ENCODE measurements at places on chromosomes 7 and 10.

GRCh38 chr10:104779701-104780100 is 138.6 kb downstream of the SORCS3 start:
- DNase-seq = no peak

DNA sequence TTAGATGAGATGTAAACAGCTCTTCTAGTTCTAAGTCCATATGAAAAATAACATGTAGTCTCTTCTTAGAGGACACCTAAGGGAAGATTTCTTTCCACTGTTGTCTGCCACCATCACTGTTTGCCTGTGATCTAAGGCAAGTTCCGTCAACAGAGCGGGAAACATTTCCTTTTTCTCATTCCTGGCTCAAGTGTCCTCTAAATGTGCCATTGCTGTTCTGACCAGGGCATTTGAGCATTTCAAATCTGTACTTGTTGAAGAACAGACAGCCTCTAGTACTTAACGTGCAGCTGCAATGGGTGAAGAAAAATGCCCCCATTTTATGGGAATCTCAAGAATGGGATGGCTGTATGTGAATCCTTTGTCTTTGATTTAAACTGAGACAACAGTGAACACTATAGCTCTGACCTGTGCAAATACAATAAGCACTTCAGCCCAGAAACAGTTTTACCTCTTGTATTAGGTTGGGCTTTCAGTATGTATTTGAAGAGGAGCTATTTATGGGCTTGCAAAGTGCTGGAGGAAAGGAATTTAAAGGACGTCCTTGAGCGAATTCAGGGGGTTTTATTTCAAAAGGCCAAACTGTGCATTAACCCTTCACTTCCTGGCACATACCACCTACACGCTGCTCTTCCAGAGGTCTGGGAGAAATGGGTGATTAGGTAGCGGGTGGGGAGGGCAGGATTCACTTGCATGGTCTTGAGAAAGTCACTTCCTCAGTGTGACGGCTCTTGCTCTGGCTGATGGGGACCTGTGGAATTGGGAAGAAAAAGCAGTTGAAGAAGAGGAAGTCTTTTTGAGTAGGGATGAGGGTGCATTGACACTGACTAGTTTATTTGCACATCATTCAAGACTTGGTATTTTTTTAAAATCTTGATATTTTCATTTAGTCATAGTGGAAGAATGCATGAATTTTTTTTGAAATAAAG is 66.1 kb downstream of the THNSL1 start:
- DNase-seq = no peak

- DNase-seq = no peak
These were observed 320.7 kb upstream of the MAGI2 start for GRCh38 chr7:79774150-79774549.

DNA sequence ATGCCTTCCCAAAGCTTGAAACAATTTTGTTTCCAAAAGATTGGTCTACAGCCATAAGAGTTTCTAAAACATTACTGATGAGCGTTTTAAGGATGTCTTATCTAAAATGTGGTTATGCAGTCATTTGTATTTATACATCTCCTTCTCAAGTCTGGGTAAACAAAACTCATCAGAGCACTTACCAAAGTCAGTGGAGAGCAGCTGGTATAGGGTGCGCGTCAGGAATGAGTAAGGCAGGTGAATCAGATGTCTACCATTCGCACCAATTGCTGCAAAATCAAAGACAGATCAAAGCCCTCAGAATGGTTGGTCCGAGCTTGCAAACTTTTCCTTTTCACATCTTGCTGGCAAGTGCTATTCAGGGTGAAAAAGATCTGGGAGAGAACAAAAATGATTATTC is 65.6 kb upstream of the FAM171A1 start:
- no peak for DNase-seq

GRCh38 chr7:126419047-126419446 is 833.7 kb downstream of the GRM8 start:
- no peak for DNase-seq

DNA sequence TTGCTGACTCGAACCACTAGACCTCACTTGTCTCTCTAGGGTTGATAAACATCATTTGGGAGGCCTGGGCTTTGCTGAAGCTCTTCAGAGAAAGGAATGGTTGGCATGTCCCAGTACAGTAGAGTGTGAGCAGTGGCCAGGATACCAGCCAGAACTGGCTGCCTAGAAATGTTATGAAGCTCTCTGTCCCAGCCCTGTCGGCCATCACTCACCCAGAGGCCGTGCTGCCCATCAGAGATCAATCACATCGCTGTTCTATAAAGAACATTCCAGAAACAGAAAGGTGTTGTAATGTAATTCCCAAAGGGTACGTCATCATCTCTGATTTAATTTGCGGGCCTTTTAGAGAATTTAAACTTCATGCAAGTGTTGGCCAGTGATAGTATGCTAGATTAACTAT is 111.5 kb downstream of the PRPF18 start:
- no peak for DNase-seq

- DNase-seq = peak; percentile 28
These were observed 7.2 kb downstream of the GNB2 start for GRCh38 chr7:100680576-100681271.

GRCh38 chr7:50353201-50353600 is 48.7 kb downstream of the IKZF1 start:
- DNase-seq = no peak

DNA sequence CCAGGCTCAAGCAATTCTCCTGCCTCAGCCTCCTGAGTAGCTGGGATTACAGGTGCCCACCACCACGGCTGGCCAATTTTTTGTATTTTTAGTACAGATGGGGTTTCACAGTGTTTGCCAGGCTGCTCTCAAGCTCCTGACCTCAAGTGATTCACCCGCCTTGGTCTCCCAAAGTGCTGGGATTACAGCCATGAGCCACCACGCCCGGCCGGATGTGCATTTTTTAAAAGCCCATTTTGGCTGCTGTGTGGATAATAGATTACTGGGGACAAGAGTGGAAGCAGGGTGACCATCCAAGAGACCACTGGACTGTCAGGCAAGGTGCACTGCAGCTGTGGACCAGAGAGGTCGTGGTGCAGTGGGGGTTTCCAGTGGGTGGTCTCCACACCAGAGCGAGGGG is 21.4 kb downstream of the HKDC1 start:
- no peak for DNase-seq

DNA sequence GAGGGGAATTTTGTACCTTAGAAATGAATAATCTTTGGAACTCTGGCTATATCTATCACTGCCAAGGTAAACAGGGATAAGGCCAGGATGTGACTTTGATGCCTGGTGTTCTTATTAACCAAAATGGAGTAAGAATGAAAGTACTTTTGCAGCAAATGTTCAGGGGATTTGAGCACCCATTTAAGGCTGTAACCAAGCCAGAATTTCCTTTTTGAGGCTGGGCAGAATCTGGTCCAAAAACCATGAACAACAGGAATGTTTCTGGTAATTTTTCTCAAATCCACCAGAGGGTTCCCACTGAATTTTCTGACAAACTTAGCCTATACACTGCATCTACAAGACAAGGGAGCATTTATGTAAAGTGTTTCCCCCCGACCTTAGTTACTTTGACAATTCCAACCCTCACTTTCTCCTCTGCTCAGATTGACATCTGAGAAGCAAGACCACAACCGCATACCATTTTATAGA is 120.6 kb downstream of the BAMBI start:
- DNase-seq = no peak

Measured in CD4-positive, alpha-beta T cell treated with Interleukin-10 for 1 hour (primary cell).